Activated T-helper 1 cell treated with anti-CD3 and anti-CD28 coated beads, Interleukin-12 subunit alpha, Interleukin-12 subunit beta, Interleukin-2, Interleukin-4 antibody, amounts not matched to agents 30 ng/mL and 10 ng/mL and 1 ng/mL, durations not matched to agents 14 hours and 24 hours and 36 hours (primary cell): ENCODE measurements at places on chromosomes 11 and 22. TPM values are rescaled to one million over a fixed set of nuclear protein-coding genes. Genes with fewer than 3 reads are reported as not detected.

GRCh38 chr22:18085188-18085587 lies 7.4 kb downstream of the PEX26 start:
- no peaks in the 10 kb centered on the region for H3K27me3 ChIP-seq
- peaks cover 48% of the 10 kb centered on the region for H3K36me3 ChIP-seq
- no peak for DNase-seq
- no peak overlapping the region for H3K27ac ChIP-seq

- no peaks in the 10 kb centered on the region for H3K4me1 ChIP-seq
- DNase-seq: no peak
- no peak overlapping the region for H3K27ac ChIP-seq
- peaks cover 19% of the 10 kb centered on the region for H3K27me3 ChIP-seq
- no peaks in the 10 kb centered on the region for H3K36me3 ChIP-seq
Observed at GRCh38 chr11:45278714-45279113, 7.4 kb downstream of the SYT13 start.

GRCh38 chr11:37671321-37671720 lies 1073.3 kb upstream of the RAG2 start:
- no peak overlapping the region for H3K4me3 ChIP-seq
- H3K4me1 ChIP-seq: no peaks in the 10 kb centered on the region
- H3K27ac ChIP-seq: no peak overlapping the region
- no peaks in the 10 kb centered on the region for H3K27me3 ChIP-seq
- no peak for DNase-seq

The GGT1 gene
- 52.6 and 61.0 TPM in 2 replicates for total RNA-seq

DNA sequence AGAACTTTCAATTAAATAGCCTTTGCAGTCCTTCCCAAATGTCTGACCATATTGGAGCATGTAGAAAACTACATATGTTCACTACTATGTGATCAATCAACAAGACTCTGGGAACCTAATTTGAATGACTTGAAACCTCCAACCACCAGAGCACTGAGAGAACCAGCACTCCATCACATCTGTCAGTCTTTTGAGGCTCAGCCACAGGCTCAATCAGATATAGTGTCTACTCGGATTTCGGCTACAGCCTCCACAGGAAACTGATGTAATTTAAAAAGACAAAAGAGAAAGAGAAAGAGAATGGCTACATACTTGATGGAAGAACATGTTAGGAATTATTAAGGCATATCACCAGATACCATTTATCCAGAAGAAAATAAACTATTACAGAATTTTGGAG lies 859.0 kb downstream of the FAM181B start:
- H3K27ac ChIP-seq: no peak overlapping the region
- DNase-seq: peak; percentile 4
- H3K27me3 ChIP-seq: peaks cover 7% of the 10 kb centered on the region
- peaks cover 38% of the 10 kb centered on the region for H3K4me1 ChIP-seq
- H3K36me3 ChIP-seq: peaks cover 1% of the 10 kb centered on the region

- no peaks in the 10 kb centered on the region for H3K4me1 ChIP-seq
- no peak overlapping the region for H3K4me3 ChIP-seq
- no peak overlapping the region for H3K27ac ChIP-seq
- H3K36me3 ChIP-seq: no peaks in the 10 kb centered on the region
- DNase-seq: no peak
Observed at GRCh38 chr22:27219036-27219435, 561.6 kb downstream of the MIAT start.

The WDR74 gene
- total RNA-seq: 156 and 161 TPM in 2 replicates

DNA sequence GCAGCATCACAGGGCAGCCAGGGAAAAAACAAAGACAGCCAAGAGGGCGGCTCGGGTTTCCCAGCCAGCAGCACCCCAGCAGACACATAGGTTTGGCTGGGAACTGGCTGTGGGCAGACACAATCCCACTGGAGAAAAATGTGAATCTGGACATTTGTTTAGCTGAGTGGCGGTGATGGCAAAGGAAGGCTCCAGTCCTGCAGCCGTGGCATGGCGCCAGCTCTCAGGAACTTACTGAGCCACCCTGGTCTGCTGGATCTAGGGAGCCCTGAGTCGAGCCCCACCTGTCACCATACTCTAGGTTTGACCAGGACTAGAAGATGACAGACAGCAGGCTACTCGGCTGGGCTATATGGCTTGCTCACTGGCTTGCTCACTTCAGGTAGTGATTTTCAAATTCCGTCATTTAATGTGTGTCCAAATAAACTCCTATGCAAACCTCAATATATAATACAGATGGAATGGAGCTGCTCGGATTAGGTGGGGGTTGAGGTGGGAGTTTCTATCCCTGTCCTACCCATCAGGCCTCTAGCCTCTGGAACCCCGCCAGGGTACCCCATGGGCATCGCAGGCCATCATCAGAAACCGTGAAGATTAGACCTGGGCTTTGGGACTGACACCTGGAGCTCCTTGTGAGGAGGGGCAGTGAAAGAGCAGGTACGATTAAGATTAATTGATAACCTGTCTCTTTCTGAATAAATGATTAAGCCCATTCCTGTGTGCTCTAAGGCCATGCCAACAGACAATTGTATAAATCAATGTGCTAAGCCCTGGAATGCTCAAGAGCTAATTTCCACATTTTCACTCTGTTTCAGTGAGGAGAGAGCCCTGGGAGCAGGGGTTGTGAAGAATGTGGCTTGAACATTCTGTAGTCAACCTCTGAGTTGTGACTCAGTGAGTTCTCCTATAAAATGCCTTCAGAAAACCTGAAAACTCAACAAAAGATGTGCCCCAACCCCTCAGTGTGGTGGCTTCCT lies 42.5 kb downstream of the GALNT18 start:
- no peaks in the 10 kb centered on the region for H3K36me3 ChIP-seq
- no peaks in the 10 kb centered on the region for H3K27me3 ChIP-seq
- no peak overlapping the region for H3K27ac ChIP-seq
- no peak overlapping the region for H3K4me3 ChIP-seq
- H3K4me1 ChIP-seq: peaks cover 12% of the 10 kb centered on the region

The OR51B5 gene
- total RNA-seq: not detected in 2 replicates

DNA sequence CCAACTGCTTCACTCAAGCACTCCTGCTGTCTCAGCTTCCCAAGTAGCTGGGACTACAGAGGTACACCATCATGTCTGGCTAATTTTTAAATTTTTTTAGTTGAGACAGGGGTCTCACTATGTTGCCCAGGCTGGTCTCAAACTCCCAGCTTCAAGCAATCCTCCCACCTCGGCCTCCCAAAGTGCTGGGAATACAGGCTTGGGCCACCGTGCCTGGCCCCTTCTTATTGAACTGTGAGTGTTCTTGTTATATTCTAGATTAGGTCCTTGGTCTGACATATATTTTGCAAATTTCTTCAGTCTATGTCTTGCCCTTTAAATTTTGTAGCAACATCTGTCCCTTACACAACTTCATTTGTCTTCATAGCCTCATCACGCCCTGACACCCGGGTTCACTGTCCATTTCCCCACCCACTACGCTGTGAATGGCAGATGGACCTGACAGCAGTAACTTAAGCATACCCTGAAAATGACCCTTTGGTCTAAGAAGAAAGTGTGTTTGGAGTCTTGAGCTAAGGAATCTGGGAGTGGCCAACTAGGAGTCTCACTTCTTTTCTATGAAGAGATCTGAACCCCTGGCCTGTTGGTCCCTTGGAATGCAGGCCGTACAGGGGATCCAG lies 4.2 kb upstream of the FAM118A start:
- H3K27ac ChIP-seq: no peak overlapping the region
- no peak overlapping the region for H3K4me3 ChIP-seq
- no peaks in the 10 kb centered on the region for H3K27me3 ChIP-seq
- DNase-seq: no peak
- peaks cover 14% of the 10 kb centered on the region for H3K4me1 ChIP-seq

DNA sequence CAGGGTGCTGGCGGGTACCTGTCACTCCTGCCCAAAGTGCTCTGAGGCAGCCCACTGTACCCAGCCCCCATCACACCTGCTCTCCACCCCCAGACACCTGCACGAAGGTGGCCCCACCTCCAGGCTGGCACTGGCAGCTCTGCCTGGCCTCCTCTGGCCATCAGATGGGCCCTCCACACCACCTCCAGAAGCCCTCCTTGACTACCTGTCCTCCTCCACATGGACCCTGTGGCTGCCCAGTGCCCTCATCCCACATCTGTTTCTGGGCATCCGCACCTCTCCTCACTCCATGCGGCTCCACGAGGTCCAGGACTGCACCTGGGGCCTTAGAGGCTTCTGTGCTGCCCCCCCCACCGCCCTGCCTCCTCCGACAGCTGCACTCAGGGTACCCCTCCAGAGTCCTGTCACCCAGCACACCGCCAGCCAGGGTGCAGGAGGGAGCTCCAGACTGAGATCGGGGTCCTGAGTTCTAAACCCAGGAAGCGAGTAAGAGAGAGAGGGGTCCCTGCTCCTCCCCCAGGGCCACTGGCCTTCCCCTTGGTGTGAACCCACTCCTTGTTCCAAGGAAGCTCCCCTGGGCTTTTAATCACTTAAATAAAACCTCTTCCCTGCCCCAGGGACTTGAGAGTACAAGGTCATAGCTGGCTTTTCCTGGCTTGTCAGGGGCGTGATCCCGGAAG lies 1.7 kb downstream of the CTSD start:
- H3K27ac ChIP-seq: no peak overlapping the region
- DNase-seq: no peak
- no peaks in the 10 kb centered on the region for H3K27me3 ChIP-seq
- peaks cover 3% of the 10 kb centered on the region for H3K36me3 ChIP-seq
- H3K4me3 ChIP-seq: peak overlapping the region; percentile 78

The CRYAB gene
- total RNA-seq: not detected in 2 replicates

The CD6 gene
- total RNA-seq: 411 and 416 TPM in 2 replicates

The INPPL1 gene
- 139 and 140 TPM in 2 replicates for total RNA-seq

GRCh38 chr22:32325811-32326237 lies 31.8 kb upstream of the RFPL3 start:
- H3K27me3 ChIP-seq: no peaks in the 10 kb centered on the region
- H3K27ac ChIP-seq: no peak overlapping the region
- H3K4me3 ChIP-seq: no peak overlapping the region
- H3K4me1 ChIP-seq: no peaks in the 10 kb centered on the region
- DNase-seq: no peak
- no peaks in the 10 kb centered on the region for H3K36me3 ChIP-seq

- H3K36me3 ChIP-seq: no peaks in the 10 kb centered on the region
- H3K4me3 ChIP-seq: no peak overlapping the region
- H3K27ac ChIP-seq: no peak overlapping the region
- H3K4me1 ChIP-seq: no peaks in the 10 kb centered on the region
- H3K27me3 ChIP-seq: no peaks in the 10 kb centered on the region
Observed at GRCh38 chr22:48250286-48250895, 1487.9 kb downstream of the TBC1D22A start.

DNA sequence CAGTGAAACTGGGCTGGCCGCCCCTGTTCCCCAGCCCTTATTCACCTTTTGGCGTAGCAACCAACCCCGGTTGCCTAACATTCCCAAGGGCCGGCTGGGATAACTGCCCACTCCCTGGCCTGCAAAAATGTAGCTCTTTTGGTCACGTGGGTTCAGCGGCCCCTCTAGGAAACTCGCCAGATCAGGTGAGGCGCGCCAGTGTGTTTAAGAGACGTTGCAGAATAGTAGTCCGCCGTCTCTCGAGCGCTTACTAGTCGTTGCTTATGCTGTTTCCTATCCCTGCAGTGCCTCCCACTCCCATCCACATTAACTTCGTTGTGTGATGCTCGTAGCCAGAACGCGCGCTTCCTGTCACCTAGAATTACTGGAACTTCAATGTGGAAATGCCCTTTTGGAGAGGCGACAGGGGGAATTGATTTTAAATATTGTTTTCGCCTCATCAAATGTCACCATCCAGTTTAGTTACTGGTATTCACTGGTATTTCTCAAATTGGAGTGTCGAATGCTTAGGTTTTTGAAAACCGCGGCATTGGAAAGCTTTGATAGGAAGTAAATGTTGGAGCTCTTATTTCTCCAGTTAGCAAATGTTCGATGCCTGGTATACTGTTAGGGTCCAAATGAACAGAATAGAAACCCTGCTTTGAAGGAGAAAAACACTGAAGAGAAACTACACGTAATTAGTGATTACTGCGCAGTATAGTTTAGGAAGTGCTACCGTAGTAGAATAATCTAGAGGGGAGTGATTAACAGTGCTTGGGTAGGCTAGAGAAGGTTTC lies 823 bp downstream of the CEP57 start:
- DNase-seq: peak; percentile 35
- H3K4me3 ChIP-seq: peak overlapping the region; percentile 96
- peaks cover 62% of the 10 kb centered on the region for H3K4me1 ChIP-seq

DNA sequence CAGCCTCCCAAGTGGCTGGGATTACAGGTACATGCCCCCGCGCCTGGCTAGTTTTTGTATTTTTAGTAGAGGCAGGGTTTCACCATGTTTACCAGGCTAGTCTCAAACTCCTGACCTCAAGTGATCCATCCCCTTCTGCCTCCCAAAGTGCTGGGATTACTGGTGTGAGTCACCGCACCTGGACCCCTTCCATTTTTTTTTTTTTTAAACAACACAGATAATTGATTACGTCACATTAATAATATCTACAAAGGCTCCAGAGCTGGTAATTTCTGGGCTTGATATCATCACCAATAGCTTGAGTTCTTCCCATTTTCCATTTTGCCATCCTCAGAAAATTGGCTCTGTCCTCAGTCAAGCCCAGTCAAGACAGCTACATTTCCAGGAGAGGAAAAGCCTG lies 7.2 kb downstream of the TTLL1 start:
- DNase-seq: no peak
- H3K4me1 ChIP-seq: peaks cover 10% of the 10 kb centered on the region
- peaks cover 3% of the 10 kb centered on the region for H3K36me3 ChIP-seq

DNA sequence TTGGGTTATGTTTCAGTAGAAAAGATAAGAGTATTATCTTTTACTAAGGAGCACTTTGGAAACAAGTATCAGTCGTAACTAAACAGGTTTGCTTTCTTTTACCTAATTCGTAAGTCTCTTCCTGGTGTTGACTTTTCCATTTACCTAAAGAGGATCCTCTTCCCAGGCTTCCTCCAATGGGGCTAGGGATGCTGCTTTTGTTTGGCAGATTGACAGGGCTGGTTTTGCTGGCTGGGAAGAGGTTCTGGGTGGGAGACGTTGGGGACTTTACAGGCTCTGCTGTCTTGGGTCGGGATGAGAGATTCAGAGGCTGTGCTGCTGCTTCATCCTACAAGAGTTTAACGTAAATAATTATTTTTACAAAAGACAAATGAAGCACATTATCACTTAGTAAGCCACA lies 306.7 kb downstream of the SOX6 start:
- H3K27ac ChIP-seq: no peak overlapping the region
- no peak overlapping the region for H3K4me3 ChIP-seq
- no peaks in the 10 kb centered on the region for H3K4me1 ChIP-seq

GRCh38 chr11:111370902-111371578 lies 8.0 kb downstream of the POU2AF1 start:
- peak overlapping the region; percentile 51 for H3K4me3 ChIP-seq
- DNase-seq: no peak
- peaks cover 49% of the 10 kb centered on the region for H3K36me3 ChIP-seq
- no peaks in the 10 kb centered on the region for H3K27me3 ChIP-seq
- H3K4me1 ChIP-seq: peaks cover 77% of the 10 kb centered on the region
- H3K27ac ChIP-seq: peak overlapping the region; percentile 91

The PDGFD gene
- not detected in 2 replicates for total RNA-seq

- H3K27me3 ChIP-seq: peaks cover 3% of the 10 kb centered on the region
- H3K4me1 ChIP-seq: no peaks in the 10 kb centered on the region
- H3K4me3 ChIP-seq: no peak overlapping the region
- DNase-seq: no peak
- no peaks in the 10 kb centered on the region for H3K36me3 ChIP-seq
- H3K27ac ChIP-seq: no peak overlapping the region
Observed at GRCh38 chr11:15293975-15294620, 179.4 kb downstream of the INSC start.

The LARGE2 gene
- total RNA-seq: not detected in 2 replicates
